ENCODE measurements at places on chromosomes 4 and X.

DNA sequence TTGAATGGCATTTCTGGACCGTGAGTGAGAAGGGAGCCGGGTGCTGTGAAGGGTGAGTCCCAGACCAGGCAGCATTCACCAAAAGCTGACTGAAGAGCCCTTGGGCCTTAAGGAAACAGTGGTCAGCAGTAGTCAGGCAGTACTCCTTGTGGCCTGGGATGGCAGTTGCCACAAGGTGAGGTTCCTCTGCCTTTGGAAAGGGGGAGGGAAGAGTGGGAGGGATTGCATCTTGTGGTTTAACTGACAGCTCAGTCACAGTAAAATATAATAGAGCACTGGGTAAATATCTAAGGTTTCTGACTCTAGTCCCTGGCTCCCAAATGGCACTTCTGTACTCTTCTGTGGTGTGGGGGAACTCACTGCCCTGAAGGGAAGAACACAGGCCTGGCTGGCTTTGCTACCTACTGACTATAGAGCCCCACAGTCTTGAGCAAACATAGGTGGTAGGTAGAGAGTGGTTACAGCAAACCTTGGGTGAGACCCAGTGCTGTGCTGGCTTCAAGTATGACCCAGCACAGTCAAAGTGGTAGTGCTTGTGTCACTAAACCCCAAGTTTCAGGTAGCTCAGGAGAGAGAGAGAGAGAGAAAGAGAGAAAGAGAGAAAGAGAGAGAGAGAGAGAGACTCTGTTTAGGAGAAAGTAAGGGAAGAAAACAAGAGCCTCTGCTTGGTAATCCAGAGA lies 154.2 kb downstream of the TEX11 start:
- DNase-seq, result no peak

GRCh38 chr4:103496800-103497199 lies 223.0 kb downstream of the TACR3 start:
- no peak for DNase-seq

GRCh38 chrX:113548308-113549015 lies 707.8 kb upstream of the AMOT start:
- no peak for DNase-seq

DNA sequence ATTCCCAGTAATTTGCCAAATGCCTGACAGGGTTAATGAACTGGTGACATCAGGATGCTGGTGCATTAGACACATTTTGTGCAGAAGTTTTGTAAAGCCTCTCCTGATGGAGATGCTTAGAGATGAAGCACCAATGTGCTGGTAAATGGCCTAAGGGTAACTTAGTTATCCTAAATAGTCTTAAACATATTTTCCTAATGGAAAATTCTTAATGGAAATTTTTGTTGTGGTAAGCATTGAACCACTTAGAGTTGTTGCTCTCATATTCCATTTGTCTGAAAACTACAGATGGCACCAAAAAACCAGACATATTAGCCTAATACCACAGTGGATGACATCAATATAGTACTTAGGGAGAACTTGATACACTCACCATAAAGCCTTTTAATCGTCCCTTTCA lies 154.5 kb upstream of the ANK2 start:
- no peak for DNase-seq

DNA sequence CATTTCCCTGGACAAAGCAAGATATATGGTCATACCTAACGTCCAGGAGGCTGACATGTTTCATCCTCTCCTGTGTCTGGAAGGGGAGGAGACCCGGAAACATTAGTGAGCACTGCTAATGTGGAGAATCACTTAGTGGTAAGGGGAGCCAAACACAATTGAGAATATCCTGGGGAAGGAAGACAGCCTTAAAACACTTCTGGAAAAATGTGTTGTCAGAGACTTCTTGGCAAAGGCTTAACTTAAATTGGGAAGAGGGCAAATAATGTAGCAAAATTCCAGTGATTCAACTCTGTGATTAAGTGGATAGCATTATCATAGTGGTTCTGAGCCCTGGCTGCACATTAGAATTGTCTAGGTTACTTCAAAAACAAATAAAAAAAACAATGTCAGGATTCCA lies 39.5 kb downstream of the SPARCL1 start:
- no peak for DNase-seq

GRCh38 chr4:86151196-86151595 lies 208.7 kb downstream of the MAPK10 start:
- no peak for DNase-seq

GRCh38 chr4:6695660-6696610 lies 2.3 kb downstream of the S100P start:
- peak; percentile 84 for DNase-seq

- DNase-seq, result peak; percentile 64
Measured at GRCh38 chrX:48071064-48071985, at the start of gene ZNF630. TSS of gene ZNF630 (minus strand) at chrX:48071640. CDS start at chrX:48066886, 4,754 bp downstream.

GRCh38 chr4:99504804-99505502 lies 5.9 kb upstream of the C4orf17 start:
- no peak for DNase-seq

DNA sequence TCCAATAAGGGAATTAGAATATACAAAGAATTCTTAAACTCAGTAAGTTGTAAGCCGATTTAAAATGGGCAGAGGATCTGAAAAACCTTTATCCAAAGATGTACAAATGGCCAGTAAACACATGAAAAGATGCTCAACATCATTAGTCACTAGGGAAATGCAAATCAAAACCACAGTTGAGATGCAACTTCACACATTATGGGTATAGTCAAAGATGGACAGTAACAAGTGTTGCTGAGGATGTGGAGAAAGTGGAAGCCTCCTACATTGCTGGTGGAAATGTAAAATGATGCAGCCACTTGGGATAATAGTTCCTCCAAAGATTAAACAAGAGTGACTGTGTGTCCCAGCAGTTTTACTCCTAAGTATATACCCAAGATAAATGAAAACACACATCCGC lies 32.6 kb downstream of the RS1 start:
- no peak for DNase-seq

DNA sequence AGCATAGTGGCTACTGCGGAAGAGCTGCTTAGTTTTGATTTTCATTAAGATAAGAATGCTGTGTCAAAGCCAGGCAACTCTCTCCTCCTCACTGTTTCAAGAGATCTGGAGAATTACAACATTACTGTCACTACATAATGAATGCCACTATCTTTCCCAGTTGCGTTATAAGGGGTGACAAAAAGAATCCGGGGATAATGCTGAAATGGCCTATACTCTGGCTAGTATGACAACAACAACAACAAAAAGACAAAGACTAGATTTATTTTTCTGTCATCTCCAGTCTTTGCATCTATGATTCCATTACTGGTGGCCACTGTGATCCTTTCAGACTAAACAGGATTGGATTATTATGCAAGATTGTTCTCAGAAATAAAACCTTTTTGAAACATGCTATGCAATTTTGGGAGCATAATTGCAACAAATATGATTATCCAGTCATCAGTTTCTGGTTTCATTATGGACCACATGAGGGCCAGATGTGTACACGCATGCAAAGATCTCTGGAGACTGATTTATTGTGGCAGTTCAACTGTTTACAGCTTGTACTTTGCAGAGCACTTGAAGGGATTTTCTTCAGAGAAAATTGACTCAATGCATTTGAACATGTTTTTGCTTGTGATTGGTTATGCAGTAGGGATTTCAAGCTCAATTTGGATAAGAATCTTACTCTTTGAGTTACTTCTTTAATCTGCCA lies 31.1 kb upstream of the SPANXB1 start:
- DNase-seq, result no peak

- DNase-seq, result no peak
Measured at GRCh38 chr4:165293927-165294649, 33.4 kb upstream of the MSMO1 start.

- no peak for DNase-seq
Measured at GRCh38 chr4:74328501-74328900, 20.2 kb downstream of the EPGN start.

GRCh38 chr4:104490770-104491480 lies 3.8 kb downstream of the CXXC4 start:
- DNase-seq, result peak; percentile 24

- DNase-seq, result no peak
Measured at GRCh38 chr4:89299153-89299791, 8.3 kb downstream of the GPRIN3 start.

DNA sequence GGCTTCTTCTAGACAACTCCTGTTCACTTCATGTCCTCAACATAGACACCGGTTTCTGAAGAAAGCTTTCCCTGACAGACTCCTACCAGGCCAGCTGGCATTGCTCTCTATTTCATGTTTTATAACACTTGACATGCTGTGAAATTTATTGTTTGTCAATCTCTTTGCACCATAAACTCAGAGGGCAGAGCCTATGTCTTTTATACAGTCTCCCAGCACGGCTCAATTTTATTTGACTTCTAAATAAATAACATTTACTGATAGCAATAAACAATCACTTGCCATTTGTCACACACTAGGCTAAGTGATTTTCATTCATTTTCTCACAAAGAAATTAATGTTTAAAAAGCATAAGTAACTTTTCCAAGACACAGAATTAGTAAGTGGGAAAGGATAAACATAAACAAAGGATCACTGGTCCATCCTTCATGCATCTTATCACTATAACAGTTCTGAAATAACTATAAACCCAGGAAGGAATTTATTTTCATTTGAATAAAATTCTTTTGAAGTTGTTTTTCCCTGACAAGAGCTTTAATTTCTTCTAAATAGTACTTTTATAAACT lies 577.6 kb downstream of the TECRL start:
- DNase-seq, result no peak

- DNase-seq, result no peak
Measured at GRCh38 chr4:84279678-84280077, 219.4 kb downstream of the NKX6-1 start.

DNA sequence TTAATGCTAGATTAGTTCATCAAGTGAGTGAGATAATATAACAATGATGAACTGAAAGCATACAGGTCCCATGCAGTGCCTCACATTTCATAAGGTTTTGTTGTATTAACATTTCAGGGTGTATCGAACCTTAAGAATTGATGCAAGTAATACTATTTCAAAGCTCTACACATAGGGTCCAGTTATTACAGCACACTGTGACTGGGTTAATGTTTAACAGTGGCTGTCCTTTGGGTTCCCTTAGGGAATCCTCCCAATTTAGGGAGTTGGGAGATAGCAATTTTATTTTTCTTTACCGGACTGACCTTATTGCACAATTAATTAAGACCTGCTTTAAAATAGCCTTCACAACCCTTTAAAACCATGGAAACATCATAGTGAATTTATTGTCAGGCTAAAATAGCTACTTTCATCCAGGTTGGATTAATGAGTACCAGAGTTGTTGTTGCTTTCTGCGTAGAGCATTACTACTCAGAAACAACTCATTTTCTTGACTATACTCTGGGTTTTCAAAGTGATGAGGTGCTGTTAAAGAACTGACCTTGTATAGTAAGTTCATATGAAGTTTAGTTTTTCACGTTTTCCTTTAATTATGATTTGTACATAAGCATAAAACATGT lies 134.4 kb downstream of the AKAP4 start:
- no peak for DNase-seq

- DNase-seq, result no peak
Measured at GRCh38 chr4:5747738-5748375, 36.9 kb downstream of the EVC start.

- DNase-seq, result no peak
Measured at GRCh38 chr4:185657183-185657582, 121.9 kb upstream of the PDLIM3 start.

DNA sequence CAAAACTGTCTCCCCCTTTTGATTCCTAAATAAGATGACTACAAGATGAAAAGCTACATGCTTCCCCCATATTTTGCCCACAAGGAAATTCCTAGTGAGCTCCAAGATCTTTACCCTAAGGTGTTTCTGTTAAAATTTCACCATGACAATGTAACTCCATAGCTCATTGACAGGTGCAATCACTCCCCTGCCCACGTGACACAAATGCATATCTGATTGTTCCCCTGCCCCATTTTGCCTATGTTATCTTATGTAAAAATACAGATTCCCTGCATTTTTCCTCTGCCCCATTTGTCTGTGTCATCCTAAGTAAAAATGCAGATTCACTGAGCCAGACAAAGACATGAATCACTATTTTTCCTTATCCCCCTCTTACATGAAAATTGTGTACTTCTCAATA lies 66.7 kb downstream of the GPRASP3 start:
- DNase-seq, result no peak

- DNase-seq, result no peak
Measured at GRCh38 chr4:113882668-113883067, 96.8 kb downstream of the ARSJ start.

DNA sequence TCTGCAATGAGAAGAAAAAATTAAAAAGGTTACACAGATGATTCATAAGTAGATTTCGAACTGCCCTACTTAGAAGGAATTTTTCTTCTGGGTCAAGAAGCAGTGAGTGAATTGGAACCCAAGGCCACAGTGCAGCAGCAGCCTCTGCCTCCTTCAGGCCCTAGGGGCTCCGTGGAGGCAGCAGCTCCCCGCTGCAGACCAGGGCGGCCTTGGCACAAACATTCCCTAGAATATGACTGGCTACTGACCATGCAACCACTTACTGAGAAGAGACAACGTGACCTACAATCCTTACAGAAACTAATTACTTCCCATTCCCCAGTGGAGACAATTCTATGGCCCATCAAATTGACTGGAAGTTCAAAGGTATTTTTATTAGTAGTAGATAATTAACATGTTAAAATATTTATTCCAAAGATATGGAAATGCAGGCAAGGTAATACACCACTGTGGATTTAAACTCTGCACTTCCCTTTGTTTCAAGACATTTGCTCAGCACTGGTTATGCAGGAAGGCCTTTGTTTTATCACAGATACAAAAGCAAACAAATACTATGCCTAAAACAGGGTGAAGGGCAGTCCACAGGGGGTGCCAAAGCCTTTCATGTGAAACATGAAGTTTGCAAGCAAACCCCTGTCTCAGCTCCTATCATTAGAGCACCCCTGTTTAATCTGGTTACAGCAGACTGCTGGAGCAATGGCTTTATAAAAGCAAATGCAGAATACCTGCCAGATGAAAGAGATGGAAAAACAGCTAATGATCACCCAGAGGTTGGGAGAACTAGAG lies 59.2 kb downstream of the PCDH19 start:
- DNase-seq, result no peak

- no peak for DNase-seq
Measured at GRCh38 chrX:24347881-24348280, 12.6 kb upstream of the SUPT20HL1 start.

DNA sequence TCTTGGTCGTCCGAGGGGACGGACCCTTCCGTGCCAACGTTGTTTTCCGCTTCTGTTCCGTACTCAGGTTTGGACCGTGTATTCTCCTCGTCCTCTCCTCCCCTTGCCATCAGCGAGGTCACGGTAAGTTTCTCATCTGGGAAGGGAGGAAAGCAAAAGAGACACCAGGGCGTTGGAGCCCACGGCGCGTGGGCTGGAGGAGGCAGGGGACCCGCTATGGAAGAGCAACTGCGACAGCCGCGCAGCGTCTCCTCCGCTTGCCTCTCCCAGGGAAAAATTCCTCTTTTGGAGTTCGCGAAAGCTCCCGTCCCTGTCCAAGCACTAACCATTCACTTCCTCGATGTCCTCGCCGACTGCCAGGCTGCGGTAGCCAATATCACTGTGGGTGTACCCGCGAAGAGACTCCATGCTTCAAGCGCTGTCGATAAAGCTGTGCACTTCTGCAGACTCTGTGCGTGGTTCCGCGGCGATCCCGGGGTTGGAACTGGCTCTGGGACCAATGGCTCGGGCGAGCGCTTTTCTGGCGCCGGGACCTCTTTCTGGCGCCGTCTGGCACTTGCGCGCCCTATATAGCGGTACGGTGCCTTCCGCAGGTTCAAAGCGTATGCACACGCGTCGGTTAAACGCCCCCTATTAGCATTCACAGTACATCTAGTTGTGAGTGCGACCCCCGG lies at the start of gene ESX1:
ESX1 (minus strand) TSS at position 492 of the 674 bp plus-strand sequence; CDS start at position 408, 84 bp downstream.
- no peak for DNase-seq

- DNase-seq, result no peak
Measured at GRCh38 chr4:173527103-173527891, 2.7 kb downstream of the HAND2 start.

- DNase-seq, result no peak
Measured at GRCh38 chr4:173254646-173255045, 79.5 kb downstream of the HMGB2 start.

- no peak for DNase-seq
Measured at GRCh38 chrX:155169881-155170280, 46.4 kb upstream of the VBP1 start.
